ENCODE measurements at places on chromosomes 2 and 18.

DNA sequence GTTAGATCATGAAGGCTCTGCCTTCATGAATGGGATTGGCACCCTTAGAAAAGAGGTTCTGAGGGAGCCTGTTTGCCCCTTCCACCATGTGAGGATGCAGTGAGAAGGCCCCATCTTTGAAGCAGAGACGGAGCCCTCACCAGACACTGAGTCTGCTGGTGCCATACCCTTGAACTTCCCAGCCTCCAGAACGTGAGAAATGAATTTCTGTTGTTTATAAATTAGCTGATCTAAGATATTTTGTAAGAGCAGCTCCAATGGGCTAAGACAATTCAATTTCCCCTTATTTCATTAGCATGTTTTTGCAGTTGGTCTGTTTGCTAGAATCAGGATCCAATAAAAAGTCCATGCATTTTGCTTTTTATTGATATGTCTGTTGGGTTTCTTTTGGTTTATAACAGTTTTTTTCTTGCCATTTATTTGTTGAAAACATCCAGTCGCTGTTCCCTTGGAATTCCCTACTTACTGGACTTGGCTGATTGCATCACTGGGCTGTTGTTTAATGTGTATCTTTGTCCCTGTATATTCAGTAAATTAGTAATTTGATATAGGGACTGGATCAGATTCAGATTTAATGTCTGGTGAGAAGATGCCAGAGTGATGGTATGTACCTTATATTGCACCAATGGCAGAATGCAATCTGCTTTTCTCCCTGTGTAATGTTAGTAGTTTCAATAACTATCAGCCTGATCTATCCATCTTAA, 24.0 kb upstream of the GREB1 start:
- no peak for DNase-seq

GRCh38 chr2:35292199-35292598, 1063.4 kb upstream of the CRIM1 start:
- no peak for DNase-seq

DNA sequence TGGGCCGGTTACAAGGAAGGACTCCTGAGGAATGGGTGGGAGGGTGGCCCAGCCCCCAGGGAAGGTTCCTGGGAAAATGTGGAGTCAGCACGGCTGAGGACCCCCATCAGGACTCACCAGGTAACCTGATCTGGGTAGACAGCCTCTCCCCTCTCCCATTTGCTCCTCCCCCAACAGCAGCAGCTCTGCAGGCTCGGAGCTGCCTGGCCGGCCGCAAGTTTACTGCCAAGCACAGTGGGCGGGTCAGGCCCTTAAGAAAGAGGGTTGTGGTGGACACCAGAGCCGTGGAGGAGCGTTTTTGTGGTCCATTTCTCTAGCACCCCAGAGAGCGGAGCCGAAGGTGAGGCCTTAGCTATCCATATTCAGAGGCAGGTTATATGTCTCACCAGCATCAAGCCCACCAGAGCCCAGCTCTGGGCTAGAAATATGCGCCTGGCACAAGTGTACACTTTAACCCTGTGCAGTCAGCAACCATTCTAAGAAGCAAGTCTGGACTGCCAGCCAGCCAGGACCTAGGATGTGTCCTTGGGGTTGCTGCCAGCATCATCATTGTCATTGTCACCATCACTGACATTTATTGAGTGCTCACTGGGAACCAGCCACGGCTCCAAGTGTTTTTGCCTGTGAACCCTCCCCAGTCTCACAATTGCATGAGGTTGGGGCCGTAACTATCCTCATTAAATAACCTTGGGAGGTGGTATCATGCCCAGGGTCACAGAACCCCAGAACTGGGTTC, 190.1 kb downstream of the KLHL29 start:
- no peak for DNase-seq

DNA sequence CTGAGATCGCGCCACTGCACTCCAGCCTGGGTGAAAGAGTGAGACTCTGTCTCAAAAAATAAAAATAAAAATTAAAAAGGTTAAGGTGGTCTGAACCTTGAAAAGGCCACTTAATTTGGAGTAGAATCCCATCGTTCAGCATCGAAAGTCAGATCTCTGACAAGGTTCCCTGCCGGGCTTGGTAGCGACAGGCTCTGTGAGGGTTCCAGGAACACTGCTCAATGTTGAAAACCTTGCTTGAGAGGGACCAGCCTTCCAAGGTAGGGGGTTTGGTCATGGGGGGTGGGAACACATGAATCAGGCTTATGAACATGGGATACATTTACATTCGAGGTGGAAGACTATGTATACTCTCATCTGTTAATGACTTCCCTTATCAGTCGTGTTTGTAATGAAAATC, 232.2 kb downstream of the FHOD3 start:
- no peak for DNase-seq

GRCh38 chr2:150438654-150439053, 48.8 kb downstream of the RND3 start:
- no peak for DNase-seq

Data from activated CD8-positive, alpha-beta memory T cell treated with anti-CD3 and anti-CD28 coated beads for 1 hour (primary cell).